Glutamatergic neuron (in vitro differentiated cells): ENCODE measurements at places on chromosomes 3 and 15.

- DNase-seq, result no peak
Observed at GRCh38 chr3:55617385-55617784, 130.3 kb upstream of the WNT5A start.

DNA sequence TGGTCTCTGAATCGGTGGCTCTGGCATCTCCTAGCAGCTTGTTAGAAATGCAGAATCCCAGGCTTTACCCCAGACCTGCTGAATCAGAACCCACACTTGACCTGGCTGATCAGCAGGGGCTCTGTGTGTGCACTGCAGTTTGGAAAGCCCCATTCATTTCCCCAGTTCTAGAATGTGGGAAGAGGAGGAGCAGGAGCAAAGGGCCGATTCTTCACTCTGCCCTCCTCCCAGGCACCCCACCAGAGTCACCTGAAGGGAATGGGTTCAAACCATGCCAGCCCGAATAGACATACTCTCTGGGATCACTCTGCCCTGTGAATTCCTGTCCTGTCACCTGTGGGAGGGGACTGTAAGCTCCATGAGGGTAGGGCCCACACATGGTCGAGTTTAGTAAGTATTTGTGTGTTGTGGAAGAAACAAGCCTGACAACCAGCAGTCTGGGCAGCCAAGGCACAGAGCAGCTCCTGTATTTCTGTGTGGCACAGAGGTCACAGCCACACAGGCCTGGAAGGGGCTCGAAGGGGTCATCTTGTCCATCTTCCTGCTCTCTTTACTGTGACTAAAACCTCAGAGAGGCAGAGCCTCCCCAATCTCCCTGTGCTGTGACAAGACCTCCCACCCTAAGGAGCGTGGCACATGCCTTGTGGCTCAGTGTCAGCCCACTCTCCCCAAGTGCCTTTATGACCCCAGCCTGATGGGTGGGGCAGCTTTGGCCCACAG is 29.0 kb upstream of the HHATL start:
- DNase-seq, result no peak

DNA sequence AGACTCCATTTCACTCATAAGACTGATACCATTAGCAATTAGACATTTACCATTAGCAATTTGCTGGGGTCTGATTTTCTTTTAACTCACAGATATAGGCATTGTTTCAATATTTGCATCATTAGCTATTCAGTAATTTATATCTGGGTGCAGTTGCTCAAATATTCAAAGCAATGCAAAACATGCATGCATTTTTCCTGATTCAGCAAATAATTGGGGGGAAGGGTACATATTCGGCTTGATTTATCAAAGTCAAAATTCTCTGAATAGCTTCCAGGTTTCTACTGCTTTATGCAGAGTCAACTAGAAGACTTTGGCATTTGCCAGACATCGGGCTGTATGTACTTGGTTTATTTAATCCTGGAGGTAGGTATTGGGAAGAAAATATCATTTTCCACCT is 315.6 kb upstream of the NR2F2 start:
- no peak for DNase-seq

- DNase-seq, result no peak
Observed at GRCh38 chr3:95926904-95927501, 887.4 kb upstream of the EPHA6 start.

- no peak for DNase-seq
Observed at GRCh38 chr15:74657846-74658245, 38.0 kb downstream of the EDC3 start.

DNA sequence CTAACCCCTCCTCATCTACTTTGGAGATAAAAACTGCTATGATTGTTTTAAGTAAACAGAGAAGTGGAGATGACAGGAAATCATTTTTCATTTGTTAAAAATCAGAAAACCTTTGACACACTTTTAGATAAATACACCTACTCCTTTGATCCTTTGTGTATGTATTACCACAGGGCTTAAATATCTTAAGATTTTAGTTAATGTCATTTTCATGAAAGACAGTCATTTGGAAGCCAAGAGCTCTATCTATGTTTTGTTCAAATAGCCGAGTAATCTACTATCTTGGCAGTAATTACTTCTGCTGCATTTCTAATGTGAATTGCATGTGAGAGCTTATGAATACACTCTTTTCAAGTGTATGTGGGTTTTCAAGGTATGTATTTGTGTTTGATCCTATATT is 2.0 kb downstream of the ARPP21 start:
- DNase-seq, result no peak

GRCh38 chr3:62131620-62132019 is 241.7 kb downstream of the FEZF2 start:
- no peak for DNase-seq

GRCh38 chr3:31606453-31606852 is 73.7 kb downstream of the STT3B start:
- DNase-seq, result no peak

- no peak for DNase-seq
Observed at GRCh38 chr3:127409421-127410136, 121.7 kb upstream of the PRR20G start.

GRCh38 chr3:197505796-197506548 is 49.8 kb downstream of the BDH1 start:
- DNase-seq, result peak; percentile 70

- no peak for DNase-seq
Observed at GRCh38 chr3:150469031-150469930, 61.2 kb downstream of the TSC22D2 start.

- no peak for DNase-seq
Observed at GRCh38 chr15:67142092-67142766, 76.8 kb downstream of the SMAD3 start.

DNA sequence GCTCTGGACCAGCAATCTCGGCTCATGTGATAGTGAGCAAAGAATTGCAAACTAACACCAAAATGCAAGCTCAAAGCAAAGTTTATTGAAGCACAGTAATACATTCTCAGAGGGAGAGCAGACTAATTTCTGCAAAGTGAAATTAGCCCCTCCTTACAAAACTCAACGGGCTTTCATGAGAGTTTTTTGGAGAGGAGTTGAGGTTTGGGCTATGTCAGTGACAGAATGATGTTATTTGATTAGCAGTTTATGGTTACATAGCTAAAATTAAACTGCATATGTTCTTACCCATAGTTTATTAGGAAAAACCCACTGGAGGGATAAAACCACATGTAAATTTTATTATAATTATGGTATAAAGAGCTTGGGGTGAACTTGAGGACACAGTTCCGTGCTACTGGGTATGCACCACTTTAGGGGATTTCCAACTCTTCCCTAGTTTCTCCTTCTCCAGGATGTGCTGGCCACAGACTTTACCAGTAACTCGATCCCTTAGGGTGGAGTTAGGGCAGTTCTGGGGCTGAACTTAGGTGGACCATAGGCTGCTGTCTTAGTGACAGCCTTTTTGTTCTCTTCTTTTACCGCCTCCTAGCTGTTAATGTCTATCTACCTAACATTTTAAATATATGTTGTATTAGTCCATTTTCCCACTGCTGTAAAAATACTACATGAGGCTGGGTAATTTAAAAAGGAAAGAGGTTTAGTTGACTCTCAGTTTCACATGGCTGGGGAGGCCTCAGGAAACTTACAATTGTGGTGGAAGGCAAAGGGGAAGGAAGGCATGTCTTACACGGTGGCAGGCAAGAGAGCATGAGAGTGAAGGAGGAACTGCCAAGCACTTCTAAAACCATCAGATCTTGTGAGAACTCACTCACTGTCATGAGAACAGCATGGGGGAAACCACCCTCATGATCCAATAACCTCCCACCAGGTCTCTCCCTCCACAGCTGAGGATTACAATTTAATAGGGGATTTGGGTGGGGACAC is 8.9 kb upstream of the AADACL2 start:
- no peak for DNase-seq

DNA sequence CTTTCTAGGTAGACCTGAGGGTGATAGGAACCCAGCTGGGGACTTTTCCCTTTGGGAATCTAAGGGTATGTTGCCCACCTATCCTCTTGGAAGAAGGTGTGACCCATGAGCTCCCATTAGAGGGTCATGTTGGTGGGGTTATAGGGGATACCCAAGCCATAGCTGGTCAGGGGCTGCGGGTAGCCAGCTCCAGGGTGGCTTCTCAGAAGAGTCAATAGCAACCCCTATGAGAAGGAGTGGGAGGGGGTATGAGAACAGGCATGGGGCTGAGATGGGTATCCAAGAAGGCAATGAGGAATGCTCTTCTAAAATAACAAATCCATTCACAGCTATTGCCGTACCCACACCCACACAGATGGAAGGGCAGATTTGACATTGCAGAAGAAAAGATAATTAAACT is 217.8 kb downstream of the UACA start:
- DNase-seq, result no peak

DNA sequence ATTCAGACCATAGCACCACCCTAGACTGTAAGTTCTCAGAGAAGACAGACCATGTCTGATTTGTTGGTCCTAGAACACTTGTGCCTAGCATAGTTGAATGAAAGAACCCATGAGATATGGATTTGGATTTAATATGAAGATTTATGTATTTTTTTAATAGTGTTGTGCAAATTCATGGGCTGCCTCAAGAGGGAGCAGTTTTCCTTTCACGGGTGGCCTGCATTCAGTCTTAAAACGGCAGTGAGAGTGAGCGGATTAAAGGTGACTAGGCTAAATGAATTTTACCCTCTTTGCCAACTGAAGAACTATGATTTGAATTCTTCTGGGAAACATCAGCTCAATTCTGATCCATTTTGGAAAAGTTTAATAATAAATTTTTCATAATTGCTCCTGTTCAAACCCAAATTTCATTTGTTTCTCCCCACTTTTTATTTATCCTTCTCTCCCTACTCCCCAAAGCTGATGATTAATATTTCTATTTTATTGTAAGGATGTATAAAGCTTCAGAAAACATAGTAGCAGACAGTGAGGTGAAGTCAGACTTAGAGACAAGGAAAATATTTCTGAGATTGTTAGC is 67.3 kb downstream of the MORC1 start:
- peak; percentile 17 for DNase-seq

GRCh38 chr3:4670352-4670751 is 177.2 kb downstream of the ITPR1 start:
- DNase-seq, result peak; percentile 39

GRCh38 chr3:170012683-170013400 is 25.0 kb upstream of the GPR160 start:
- no peak for DNase-seq

DNA sequence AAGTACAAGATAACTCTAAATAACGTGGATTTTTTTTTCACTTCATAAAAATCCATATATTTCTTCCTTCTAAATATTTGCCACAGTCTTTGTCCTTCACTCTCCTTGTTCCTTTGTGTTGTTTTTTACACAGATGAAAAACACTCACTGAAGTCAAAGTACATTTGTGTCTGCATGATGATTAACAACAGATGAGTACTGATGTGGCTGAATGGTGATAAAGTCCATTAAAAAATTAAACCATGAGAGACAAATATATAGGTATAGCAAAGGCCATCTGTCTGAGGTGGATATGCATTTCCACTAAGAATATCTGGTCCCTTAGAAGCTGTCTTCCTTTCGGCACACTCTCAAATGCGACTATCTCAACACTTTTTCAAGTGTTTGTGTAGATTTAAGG is 317.5 kb upstream of the MCTP2 start:
- DNase-seq, result no peak

DNA sequence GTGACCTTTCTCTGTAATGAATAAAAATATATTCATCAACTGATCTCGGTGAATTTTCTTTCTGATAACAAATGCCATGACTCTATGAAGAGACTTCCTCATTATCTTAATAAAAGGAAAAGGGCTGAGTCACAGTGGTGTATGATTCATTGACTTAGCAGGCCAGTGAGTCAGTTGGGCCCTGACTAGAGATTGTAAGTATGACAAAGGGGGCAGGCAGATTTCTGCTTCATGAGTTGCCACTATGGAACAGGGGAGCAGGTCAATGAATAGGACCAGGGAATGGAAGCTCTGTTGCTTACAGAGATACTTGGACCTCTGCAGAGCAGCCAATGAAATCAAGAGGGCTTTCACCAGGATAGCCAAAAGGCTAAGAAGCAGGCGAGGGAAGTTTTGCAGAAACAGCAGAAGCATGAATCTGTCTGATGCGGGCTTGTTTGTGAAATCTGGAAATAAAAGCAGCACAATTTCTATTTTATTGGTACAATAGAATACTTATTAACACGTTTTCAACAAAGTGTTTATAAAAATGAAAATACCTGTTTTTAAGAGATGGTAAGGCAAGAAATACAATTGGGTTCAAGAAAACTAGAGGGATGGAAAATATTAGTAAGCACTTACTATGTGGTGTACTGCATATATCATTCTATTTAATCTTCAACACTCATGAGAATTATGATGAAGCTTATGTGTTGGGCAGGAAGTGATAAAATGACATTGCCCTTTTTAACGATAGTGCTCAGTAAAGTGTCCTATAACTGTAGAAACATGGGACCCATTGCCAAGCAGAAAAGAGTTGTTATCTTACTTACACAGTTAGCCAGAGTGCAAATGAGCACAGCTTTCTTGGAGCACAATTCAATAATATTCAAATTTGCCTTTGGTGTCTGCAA is 169.8 kb upstream of the MYRIP start:
- no peak for DNase-seq

GRCh38 chr15:84734794-84735479 is 13.5 kb upstream of the ZNF592 start:
- no peak for DNase-seq

GRCh38 chr3:72011485-72011884 is 226.5 kb upstream of the PROK2 start:
- no peak for DNase-seq

DNA sequence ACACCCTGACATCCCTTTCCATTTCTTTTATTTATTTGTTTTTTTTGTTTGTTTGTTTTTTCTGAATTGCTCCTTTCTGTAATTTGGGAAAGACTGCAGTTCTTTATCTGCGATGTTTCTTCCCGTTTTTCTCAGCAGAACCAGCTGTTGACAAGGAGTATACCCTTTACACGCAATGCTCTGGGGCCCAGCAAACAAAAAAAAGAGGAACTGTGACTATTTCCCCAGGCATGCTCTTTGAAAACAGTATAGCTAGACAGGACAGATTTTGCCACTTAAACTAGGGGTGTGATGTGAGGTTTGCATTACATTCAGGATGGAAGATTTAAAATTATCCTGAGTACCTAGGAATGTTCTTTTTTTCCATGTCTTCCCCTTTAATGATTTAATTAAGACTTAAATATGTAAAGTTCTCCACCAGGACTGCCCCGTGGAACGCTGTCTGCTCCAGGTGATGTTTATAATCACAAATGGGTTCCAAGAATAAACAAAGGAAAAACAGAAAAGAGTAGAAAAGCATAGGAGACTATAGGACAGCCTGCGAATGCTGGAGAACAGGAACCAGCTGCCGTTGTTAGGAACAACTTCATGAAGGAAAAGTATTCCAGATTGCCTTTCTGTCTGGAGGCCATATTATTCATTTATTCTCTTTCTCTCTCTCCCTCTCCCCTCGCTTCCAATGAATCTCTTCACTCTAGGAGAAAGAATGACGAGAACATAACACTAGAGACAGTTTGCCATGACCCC is 43.3 kb downstream of the TGFBR2 start:
- DNase-seq, result no peak

DNA sequence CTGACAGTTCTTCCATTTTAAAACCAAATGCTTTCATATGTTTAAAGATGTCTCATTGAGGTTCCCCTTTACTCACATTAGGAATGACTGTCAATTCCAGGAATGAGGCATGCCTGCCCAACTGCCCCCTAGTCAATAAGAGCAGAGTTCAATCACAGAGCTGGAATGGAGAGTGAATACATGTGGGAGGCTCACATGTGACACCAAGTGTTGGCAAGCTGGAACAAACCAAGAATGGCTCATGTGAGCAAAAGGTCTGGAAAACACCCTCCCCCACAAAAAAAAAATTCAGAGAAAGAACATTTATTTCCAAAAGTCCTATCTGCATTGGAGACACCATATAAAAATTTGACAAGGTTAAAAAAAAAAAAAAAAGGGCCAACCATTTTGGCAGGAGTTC is 3.7 kb downstream of the PBRM1 start:
- no peak for DNase-seq
